NCI-H1092 treated with DMSO at 0.1 percent for 48 hours (cell line): ENCODE measurements at places on chromosomes 3 and 15.

DNA sequence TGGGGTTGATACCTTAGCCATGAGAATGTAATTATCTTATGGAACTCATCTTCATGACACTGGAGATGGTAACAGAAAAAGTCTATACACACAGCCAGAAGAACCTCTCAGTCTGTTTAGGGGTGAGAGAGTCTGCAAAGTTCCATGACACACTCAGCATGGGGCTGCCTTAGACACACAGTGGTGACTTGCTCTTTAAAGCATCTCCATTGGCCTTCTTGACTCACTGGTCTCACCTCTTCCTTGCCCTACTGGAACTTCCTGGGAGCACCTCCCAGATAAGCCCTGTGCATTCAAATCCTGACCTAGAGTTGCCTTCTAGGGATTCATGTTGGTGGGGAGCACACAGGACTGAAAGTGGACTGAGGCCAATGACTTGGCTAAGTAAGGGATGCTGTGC, 9.3 kb downstream of the MAGI1 start:
- no peak for DNase-seq

- no peak for DNase-seq
Measured at GRCh38 chr15:58387130-58387529, 44.7 kb upstream of the LIPC start.

GRCh38 chr15:61088675-61089074, 140.4 kb downstream of the RORA start:
- DNase-seq, result no peak

DNA sequence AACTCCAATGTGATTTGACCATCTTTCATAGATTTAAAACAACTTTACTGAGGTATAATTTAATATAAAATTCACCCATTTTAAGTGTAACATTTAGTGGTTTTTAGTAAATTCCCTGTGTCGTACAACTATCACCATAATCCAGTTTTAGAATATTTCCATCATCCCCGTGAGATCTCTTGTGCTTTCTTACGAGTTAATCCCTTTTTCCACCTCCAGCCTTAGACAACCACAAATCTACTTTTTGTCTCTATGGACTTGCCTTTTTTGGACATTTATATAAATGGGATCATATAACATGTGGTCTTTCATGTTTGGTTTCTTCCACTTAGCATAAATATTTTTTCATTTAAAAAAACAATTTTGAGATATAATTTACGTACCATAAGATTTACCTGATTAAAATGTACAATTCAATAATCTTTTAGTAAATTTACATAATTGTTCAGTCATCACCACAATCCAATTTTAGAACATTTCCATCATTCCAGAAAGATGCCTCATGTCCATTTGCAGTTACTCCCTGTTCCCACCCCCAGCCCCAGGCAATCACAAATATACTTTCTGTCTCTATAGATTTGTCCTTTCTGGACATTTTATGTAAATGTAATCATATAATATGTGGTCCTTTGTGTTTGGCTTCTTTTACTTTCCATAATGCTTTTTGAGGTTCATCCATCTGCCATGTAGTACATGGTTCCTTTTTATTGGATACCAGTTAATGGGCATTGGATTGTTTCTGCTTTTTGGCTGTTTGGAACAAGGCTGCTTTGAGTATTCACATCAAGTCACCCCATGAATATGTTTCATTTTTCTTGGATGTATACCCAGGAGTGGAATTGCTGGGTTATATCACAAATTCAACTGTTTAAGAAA, 3.1 kb downstream of the OXSR1 start:
- DNase-seq, result no peak

GRCh38 chr3:144433006-144433405, 461.4 kb downstream of the DIPK2A start:
- DNase-seq, result no peak

GRCh38 chr3:130960139-130960795, 66.4 kb downstream of the ASTE1 start:
- no peak for DNase-seq

GRCh38 chr3:183533412-183534132, 21.9 kb downstream of the KLHL6 start:
- no peak for DNase-seq

GRCh38 chr3:134311693-134312071, 61.0 kb upstream of the RYK start:
- DNase-seq, result no peak

DNA sequence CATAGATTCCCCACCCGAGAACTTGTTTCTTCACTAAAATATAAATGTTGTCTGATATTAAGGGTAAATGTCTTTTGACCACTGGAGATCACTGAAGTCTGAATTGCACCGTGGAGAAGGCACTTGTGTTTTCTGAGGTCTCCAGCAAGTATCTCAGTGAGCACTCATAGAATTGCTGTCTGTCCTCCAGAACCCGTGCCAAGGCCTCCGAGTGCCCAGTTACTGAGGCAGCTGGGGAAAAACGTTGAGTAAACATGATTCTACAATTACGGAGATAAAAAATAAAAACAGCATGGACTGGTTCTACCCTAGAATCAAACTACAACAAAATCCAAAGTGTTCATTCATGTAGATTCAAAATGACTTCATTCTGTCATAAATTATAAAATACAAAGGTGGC, 60.0 kb downstream of the MLH1 start:
- no peak for DNase-seq

- DNase-seq, result no peak
Measured at GRCh38 chr3:113214917-113215595, 3.7 kb downstream of the BOC start.

DNA sequence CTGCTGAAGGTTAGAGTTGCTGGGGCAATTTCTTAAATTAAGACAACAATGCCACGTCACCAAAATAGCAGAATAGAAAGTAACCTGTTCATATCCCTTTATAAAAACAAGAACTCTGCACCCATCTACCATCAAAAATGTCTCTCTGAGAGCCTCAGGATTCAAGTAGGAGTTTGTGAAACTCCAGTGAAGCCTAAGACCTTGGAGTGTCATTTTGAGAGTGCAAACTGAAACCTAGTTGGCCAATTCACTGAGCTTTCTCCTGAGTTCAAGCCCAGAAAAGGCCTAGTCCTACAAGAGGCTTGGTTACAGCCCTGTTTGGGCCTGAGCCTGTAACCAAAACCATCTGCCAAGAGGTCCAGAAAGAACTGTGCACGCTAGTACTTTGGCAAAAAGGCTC, 335.1 kb downstream of the EFHB start:
- no peak for DNase-seq

DNA sequence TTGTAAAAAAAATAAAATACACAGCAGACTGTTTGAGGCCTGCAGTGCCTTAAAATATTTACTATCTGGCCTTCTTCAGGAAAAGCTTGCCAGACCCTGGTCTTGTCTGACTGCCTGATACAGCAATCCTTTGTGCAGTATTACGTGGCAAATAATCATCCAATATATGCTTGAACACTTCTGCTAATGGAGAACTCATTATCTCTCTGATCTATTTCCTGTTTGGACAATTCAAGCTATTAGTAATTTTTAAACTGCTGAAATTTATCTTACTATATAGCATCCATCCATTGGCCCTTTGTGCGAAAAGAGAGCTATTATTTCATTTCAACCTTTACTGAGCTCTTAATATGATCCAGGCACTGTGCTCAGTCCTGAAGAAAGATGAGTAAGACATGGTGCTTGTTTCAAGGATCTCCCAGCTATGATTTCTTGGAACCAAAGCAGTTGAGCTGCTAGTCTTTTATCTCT, 15.9 kb downstream of the ATG7 start:
- no peak for DNase-seq

GRCh38 chr15:91171334-91171733, 71.3 kb downstream of the SV2B start:
- no peak for DNase-seq

GRCh38 chr3:65004306-65004705, 316.5 kb upstream of the ADAMTS9 start:
- DNase-seq, result no peak

DNA sequence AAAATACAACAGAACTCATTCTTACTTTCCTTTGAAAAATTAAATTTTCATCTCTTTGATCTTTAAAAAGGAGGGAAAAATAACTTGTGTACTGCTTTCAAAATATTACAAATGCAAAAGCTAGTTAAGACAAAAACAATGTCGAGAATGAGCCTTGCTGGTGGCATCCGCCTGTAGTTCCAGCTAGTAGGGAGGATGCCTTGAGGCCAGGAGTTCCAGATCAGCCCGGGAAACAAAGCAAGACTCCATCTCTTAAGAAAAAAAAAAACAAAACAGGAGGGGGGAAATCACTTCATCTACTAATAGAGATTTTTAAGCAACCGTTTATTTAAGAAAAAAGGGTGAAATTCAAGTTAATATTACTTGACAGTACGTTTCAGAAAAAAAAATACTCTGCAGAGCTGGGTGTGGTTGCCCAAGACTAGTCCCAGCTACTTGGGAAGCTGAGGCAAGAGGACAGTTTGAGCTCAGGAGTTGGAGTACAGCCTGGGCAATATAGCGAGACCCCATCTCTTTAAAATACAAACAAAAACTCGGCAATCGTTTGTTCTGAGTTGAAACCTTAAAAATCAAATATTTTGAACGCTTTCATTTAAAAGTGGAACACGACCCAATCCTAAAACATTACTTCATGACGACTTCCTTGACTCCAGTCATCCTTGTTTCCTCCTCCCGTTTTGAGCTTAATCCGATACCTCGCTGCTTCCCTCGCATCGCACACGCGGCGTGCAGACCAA, 1.2 kb downstream of the KPNA1 start:
- no peak for DNase-seq

- DNase-seq, result no peak
Measured at GRCh38 chr15:79973456-79974195, 2.6 kb upstream of the BCL2A1 start.

DNA sequence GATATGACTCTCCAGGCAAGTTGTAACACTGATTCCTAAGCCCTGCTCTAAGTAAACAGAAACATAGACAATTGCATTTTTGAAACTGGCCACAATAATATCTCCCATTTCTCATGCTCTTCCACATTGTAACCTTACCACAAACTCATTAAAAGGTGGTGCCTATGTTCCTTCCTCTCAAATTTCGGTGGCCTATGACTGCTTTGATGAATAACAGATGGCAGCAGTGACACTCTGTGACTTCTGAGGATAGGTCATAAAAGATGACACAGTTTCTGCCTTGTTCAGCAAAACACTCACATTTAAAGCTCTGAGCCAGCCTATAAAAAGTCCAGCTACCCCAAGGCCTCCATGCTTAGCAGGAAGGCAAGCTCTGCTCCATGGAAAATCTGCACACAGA, 195.2 kb downstream of the EFHB start:
- no peak for DNase-seq

DNA sequence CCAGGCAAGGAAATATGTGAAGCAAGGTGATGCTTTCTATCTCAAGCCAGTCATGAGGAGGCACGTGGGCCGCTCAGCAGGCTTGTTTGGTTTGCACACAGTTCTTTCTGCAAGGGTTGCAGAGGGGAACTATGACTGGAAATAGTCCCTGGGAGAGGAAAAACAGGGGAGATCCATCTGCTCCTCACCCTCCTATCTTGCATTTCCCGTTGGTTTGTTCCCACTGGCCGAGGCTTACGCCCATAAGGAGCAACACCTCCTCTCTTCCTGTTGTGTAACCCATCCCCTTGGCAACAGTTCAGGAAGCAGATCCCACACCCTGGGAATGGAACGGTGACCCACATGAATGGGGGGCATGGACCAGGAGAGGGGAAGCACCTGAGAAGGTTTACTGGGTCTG, 72.1 kb upstream of the MAGI1 start:
- no peak for DNase-seq

- DNase-seq, result peak; percentile 98
Measured at GRCh38 chr3:115099986-115100571, 47.0 kb downstream of the ZBTB20 start.

GRCh38 chr15:35567392-35567791, 21.4 kb upstream of the DPH6 start:
- DNase-seq, result no peak

DNA sequence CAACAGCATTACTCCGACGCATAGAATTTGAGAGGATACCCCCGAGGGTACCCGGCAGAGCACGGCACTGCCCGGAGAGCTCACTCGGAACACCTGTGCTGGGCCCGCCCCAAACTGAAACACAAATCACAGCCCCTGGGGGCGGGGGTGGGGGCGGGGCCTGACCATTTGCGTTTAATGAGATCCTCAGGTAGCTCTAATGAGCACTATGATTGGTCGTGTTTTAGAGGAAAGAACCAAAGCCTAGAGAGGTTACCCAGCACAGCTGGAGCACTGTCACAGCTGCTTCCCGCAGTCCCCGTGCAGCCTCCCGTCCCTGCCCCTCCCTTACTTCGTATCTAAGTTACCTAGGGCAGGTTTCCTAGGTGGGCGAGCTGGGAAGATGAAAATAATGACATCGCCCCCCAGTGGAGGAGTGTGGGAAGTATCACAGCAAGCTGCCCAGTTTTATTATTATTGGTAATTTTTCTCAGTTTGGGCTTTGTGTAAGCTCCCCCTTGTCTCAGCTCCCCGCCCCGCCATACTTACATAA, 187.1 kb downstream of the PDE8A start:
- no peak for DNase-seq

DNA sequence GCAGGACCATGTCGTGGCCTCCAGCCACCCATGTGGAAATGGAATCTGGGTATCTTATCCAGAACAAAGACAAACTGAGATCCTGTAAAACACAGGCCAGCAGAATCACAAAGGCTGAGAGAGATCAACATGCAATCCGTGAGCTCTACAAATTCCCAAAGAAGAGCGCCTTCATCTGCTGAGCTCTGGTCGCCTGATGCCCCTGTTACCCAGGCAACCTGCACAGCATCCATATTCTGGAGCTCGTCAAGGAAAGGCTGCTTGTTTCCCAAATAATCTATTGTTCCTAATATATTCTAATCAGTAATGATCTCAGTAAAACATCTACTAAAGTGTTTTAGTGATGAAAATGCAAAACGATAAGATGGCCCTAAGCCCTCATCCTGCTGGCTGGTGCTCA, 133.6 kb downstream of the OCA2 start:
- DNase-seq, result no peak

GRCh38 chr15:100836501-100836900, 43.1 kb upstream of the ALDH1A3 start:
- DNase-seq, result no peak

GRCh38 chr3:47868306-47868705, 65.4 kb downstream of the DHX30 start:
- DNase-seq, result no peak

GRCh38 chr3:126679831-126680666, 24.0 kb upstream of the CHCHD6 start:
- DNase-seq, result no peak
